GM12878 (cell line): ENCODE measurements at places on chromosomes 11 and 22. TPM values are rescaled to one million over a fixed set of nuclear protein-coding genes. Genes with fewer than 3 reads are reported as not detected.

Gene NXPE4
- not detected in 2 replicates for total RNA-seq

Gene RTN4R
- total RNA-seq = 0.77 and 0.87 TPM in 2 replicates

Gene CDC45
- total RNA-seq = 45.4 and 49.3 TPM in 2 replicates

Gene MYBPC3
- total RNA-seq = not detected in 2 replicates

Gene USH1C
- not detected in 2 replicates for total RNA-seq

Gene CHRM1
- not detected in 2 replicates for total RNA-seq

Gene EIF4ENIF1
- 36.5 and 37.7 TPM in 2 replicates for total RNA-seq

Gene SCN4B
- total RNA-seq = 0.08 TPM in 1 of 2 replicates, not detected in the other

Gene INS
- not detected in 2 replicates for total RNA-seq

Gene PNPLA5
- total RNA-seq = not detected in 2 replicates
